ENCODE measurements at places on chromosomes 5 and 9.

DNA sequence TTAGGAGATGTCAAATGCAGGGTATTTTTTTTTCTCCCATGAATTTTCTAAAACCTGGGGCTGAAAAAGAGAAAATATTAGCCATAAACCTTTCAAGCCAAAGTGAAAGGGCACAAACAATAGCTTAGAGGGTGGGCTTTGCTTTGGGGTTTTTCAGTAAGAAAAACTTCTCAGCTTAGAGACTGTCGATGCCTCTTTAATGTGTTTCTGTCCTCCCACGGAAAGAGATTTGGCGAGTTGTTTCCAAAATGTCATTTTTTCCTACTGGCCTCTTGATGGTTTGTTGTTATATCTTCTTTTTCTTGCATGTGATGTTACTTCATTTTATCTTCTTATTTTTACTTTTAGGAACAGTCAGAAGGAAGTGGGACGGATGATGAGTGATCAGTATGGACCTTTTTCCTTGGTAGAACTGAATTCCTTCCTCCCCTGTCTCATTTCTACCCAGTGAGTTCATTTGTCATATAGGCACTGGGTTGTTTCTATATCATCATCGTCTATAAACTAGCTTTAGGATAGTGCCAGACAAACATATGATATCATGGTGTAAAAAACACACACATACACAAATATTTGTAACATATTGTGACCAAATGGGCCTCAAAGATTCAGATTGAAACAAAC is 177.3 kb downstream of the SMARCA2 start:
- DNase-seq: no peak

DNA sequence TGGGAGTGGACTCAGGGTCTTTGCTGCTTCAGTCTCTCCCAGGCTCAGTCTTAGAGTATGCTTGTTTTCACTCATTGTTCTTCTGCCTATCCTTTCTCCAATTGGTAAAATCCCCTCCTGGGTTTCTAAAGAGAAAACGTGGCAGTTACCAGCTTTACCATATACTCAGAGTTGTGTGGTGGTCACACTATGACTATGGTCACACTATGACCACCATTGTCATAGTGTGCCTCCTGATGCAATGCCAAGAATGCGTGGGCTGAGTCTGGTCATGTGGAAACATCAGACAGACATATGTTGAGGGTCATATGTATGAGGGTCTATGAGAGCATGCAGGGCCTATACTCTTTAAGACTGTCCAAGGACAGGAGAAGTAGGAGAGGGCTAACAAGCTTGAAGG is 326.5 kb upstream of the PRR16 start:
- DNase-seq: no peak

- DNase-seq: no peak
Measured at GRCh38 chr5:167889276-167889675, 402.2 kb upstream of the WWC1 start.

DNA sequence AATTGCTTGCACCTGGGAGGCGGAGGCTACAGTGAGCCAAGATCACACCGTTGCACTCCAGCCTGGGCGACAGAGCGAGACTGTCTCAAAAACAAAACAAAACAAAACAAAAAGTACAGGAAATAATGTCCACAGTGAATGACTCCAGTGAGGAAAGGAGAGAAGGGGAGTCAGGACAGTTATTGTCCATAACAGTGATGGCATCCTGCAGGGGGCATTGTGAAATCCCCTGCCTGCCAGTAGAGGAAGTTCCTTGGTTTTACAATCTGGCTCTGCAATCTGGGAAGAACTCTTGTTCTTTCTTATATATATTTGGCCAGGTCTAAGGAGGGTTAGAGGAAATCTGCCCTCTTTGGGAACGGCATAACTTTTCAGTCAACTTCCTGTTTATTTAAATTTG is 8.2 kb downstream of the SH3GL2 start:
- DNase-seq: no peak

GRCh38 chr9:134089972-134090371 is 22.1 kb upstream of the BRD3 start:
- DNase-seq: no peak

GRCh38 chr9:69820955-69821788 is 555 bp downstream of the CFAP95 start:
- DNase-seq: no peak

DNA sequence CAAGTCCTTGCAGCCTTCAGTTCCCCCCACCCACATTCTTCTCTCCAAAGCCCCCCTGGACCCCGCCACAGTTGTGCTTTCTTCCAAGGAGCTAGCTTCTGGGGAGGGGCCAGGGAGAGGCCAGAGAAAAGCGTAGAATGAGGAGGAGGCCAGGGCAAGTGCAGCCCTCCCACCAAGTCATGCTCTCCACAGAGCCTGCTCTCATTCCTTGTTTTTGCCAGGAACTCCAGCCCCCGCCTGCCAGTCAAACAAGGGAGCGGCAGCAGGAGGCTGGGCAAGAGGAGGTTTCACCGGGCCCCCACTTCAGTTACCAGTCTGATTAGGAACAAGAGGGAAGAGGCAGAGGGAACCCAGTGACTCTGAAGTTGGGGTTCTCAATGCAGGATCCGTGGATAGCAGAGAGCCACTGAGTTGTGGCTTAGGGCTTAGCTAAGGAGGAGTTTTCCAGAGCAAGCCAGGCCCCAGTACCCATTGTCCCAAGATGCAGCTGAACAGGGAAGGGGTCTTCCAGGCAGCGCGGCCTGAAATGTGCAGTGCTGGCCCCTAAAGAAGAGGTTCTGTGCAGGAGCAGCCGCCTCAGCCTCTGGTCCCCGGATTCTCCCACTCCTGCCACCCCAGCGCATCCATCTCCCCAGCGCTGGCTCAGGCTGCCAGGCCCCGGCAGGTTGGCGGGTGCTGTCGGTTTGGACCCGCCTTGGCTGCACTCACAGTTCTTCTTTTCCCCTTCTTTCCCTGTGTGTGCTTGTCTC is 120.6 kb downstream of the DAB2IP start:
- DNase-seq: no peak

DNA sequence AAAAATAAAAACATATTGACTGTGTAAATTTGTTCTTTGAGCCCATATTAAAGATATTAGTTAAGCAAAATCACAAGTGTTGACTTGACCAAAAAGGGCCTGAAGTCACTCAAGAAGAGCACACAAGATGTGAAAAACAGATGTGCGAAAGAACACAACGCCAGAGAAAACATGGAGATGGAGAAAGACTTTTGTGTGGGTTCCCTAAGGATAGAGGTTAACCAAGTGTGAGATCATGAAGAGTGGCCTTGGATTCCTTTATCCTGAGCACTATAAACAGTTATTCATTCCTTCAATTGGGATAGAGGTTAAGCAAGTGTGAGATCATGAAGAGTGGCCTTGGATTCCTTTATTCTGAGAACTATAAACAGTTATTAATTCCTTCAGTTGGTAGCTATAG is 361.8 kb downstream of the CDH18 start:
- DNase-seq: no peak

- DNase-seq: no peak
Measured at GRCh38 chr5:172774561-172775315, 3.7 kb upstream of the DUSP1 start.

DNA sequence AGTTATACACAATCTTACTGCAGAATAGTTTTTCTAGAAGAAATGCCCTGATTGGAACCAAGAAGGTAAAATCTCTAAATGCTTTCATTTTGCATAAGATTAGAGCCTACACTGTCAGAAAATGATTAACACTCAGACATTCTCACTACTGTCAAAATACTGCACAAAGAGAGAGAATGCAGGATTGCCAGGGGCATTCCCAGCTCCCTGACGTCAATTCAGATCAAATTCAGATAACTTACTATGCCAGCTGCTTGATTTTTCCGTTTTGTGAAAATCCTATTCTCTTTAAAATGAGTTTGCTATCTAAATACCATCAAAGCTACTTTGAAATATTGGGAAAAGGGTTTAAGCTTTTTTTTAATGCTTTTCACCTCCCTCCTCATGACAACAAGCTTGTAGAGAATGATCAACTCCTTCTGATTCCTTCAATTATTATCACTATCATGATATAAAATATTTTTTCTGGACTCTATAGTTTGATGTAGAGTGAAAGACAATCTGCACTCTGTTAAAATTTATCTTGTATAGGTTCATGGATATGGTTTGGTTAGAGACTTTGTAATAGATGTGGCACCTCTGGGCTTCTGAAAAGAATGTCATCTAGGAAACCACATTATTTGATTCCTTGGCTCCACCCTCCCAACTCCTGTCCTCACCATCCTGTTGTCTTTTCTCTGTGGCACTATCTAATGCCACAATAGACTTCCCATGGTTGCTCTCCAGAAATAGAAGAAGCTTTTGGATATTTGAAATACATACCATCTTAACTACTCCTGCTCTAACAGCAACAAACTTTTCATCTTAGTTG is 407.7 kb downstream of the PDE4D start:
- no peak for DNase-seq

DNA sequence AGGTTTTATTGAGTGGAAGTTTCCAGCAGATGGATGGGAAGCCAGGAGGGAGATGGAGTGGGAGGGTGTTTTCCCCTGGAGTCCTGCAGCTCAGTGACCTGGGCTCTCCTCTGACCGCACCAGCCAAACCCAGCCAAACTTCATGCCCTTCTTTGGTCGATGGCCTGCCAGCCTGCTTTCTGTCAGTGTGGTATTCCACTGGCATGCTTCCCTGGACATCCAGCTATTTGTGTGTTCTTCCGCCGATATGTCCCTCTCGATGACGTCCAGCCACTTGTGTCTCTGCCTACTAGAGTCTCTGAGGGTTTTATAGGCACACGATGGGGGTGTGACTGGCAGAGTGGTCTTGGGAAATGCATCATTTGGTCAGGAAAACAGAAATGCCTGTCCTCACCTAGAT is 33.8 kb downstream of the GPBP1 start:
- no peak for DNase-seq

DNA sequence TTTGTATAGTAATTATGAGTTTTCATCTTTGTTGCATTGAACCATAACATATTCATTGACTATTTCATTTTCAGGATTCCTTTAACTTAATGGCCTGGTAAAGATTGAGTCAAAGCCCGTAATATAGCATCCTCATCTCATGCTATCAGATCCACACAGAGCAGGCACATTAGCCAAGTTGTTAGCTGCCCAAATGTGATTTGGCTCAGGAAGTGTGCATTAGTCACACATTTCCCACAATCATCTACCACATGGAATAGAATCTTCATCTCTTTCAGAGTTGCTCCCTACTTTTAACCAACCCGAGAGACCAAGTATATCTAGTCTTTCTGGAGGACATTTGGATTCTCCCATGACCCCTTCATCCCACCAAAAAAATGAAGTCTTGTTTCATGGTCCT is 481.0 kb upstream of the PTGER4 start:
- no peak for DNase-seq

DNA sequence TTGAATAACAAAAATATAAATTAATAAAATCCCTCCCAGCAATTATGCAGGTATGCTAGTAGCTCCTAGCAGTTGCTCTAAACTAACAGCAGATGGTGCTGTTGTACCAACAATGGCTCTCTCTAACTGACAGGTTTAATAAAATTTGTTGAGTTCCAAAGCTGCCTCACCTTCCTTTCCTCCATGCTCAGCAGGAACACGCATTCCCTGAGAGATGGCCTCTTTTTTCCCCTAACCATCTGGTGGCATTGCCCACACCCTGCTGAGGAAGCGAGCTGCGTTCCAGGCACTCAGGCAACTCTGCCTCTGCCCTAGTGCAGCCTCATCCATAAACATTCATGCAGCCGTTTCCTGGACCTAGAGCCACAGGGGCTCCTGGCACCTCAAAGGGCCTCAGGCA is 106.2 kb downstream of the KLHL3 start:
- DNase-seq: peak; percentile 28
